ENCODE measurements at places on chromosomes 1 and 21.
A peak's percentile ranks its signal among the peaks of the same experiment; 100 is the strongest.

GRCh38 chr1:67004176-67004575 is 49.8 kb downstream of the SLC35D1 start:
- no peak for DNase-seq

- DNase-seq: no peak
Observed at GRCh38 chr1:16293538-16293937, 56.6 kb upstream of the CPLANE2 start.

GRCh38 chr1:224676551-224676950 is 60.4 kb downstream of the CNIH3 start:
- no peak for DNase-seq

DNA sequence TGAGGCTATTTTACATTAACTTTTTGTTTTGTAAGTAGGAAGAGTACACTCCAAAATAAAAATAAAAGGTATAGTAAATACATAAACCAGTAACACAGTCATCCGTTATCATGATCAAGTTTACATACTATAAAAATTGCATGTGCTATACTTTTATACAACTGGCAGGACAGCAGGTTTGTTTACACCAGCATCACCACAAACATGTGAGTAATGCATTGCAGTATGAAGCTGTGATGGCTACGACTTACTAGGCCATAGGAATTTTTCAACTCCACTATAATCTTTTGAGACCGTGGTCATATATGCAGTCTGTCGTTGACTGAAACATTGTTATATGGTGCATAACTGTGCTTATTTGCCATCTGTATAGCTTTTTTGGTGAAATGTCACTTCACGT is 106.2 kb downstream of the CENPF start:
- no peak for DNase-seq

DNA sequence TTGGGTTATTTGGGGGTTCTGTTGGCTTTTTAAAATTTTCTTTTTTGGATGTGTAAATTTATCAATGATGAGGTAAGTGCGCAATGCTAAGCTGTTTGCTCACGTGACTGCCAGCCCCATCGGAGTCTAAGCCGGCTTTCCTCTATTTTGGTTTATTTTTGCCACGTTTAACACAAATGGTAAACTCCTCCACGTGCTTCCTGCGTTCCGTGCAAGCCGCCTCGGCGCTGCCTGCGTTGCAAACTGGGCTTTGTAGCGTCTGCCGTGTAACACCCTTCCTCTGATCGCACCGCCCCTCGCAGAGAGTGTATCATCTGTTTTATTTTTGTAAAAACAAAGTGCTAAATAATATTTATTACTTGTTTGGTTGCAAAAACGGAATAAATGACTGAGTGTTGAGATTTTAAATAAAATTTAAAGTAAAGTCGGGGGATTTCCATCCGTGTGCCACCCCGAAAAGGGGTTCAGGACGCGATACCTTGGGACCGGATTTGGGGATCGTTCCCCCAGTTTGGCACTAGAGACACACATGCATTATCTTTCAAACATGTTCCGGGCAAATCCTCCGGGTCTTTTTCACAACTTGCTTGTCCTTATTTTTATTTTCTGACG is 3.1 kb downstream of the OLIG2 start:
- DNase-seq: no peak

- peak; percentile 92 for DNase-seq
Observed at GRCh38 chr1:153958111-153958960, at the start of gene CRTC2. CRTC2 (minus strand) TSS chr1:153958612; CDS start chr1:153958497, 115 bp downstream.

GRCh38 chr1:54582566-54583306 is 34.7 kb downstream of the ACOT11 start:
- DNase-seq: no peak

GRCh38 chr1:154710106-154710505 is 102.1 kb upstream of the ADAR start:
- no peak for DNase-seq

GRCh38 chr1:27960762-27961645 is 1.2 kb downstream of the XKR8 start:
- DNase-seq: no peak

DNA sequence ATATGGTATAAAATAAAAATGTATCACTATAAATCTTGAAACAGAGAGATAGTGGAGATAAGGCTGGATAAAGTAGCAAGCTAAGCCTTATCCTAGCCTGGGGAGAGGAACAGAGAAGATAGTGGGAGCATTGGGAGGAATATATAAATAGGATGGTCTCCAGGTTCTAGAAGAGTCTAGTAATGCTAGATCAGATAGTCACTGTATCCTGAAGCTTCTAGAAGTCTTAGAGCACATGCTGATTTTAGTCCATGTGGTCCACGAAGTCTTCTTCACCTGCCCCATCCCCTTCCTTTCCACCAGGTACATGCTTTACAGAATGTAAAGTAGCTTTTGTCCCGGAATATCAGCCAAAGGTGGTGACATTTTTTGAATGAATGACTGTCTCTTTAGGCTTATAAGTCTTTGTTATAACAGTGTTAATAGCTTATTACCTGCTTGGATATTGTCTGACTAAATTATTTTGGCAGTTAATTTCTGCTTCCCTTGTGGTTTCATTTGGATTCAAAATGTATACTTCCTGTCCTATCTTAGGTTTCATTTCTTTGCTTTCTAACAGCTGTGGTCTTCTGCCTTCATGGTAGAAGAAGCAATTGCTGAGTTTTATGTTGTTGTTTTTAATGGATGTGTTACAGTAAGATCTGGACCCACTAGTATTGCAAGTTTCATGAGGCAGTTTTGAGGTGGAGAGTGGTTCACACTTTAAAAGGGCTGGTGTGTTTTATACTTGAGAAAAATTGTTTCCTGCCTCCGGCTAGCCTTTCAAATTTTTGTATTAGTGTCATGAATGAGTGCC is 5.9 kb downstream of the SMG7 start:
- DNase-seq: no peak

GRCh38 chr1:21659099-21659923 is 9.8 kb downstream of the RAP1GAP start:
- DNase-seq: peak; percentile 42

GRCh38 chr1:66850989-66851388 is 49.9 kb upstream of the INSL5 start:
- no peak for DNase-seq

- no peak for DNase-seq
Observed at GRCh38 chr1:178578541-178578940, 65.6 kb downstream of the TEX35 start.

DNA sequence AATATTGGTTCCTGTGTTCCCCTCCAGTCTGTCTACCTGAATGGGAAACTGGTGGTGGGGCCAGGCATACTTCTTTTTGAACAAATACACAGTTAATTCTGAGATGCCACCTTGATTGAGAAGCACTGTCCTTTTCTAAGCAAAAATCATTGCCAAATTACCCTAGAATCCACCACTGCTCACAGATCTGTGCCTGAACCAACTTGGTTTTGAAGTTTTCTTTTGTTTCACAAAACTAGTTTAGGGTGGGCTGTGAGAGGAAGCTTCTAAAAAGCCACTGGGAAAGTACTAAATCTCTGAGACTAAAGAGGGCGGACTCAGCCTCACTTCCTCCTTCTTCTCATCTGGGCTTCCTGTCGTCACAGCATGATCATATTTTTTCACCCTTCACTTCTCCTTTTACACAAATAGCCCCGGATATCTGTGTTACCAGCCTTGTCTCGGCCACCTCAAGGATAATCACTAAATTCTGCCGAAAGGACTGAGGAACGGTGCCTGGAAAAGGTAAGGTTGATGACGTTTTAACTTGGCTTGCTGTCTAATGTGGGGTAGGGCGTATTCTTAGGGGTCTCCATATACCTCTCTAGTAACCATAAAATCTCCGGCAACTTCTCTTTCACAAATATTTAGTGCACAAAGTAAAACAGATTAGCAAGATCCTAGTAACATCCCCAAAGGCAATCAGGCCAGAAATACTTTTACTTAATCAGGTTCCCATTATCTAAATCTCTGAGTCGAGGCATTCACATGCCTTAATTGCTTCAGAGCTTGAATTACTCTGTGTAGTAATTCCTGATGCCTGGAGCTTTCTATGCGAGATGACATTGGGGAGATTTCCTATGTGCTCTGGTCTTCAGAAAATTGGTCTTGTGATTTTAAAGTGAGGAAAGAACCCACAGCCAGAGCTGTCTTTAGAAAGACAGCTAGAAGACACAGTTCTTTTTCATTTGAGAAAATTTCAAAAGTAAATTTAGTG is at the start of gene CD53:
Gene CD53, plus strand, starts transcription at position 404 of the 976 bp plus-strand sequence. CDS start 18,261 bp downstream, outside the sequence.
- DNase-seq: no peak

DNA sequence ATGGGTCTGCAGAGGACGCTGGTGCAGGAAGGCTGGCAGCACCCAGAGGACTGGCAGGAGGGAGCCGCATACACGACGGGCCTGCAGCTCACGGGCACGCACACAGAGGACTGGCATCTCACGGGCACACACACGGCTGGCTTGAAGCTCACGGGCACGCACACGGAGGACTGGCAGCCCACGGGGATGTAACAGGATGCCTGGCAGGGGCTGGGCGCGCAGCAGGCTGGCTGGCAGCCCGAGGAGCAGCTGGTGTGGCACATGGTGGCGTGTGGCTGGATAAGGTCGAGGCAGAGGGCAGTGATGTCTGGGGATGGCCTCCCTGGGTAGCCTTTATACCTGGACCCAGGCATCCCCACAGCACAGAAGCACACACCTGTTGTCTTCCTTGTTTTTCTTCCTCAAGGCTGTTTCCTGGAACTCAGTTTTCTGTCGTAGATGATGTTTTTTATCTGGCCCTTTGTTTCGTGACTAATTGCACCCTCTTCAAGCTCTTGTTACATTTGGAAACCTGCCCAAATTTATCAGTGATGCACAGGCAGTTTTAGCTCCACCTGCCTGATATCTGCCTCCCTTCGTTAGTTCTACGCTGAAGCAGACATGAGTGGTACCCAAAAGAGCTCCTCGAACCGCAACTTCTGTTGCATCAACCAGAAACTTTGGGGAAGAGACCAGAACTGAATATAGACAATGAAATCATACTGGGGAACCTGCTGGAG is at the start of gene KRTAP12-1:
Gene KRTAP12-1, minus strand, starts transcription at position 303 of the 719 bp plus-strand sequence. Its CDS starts 40 bp downstream, at position 263.
- DNase-seq: no peak

DNA sequence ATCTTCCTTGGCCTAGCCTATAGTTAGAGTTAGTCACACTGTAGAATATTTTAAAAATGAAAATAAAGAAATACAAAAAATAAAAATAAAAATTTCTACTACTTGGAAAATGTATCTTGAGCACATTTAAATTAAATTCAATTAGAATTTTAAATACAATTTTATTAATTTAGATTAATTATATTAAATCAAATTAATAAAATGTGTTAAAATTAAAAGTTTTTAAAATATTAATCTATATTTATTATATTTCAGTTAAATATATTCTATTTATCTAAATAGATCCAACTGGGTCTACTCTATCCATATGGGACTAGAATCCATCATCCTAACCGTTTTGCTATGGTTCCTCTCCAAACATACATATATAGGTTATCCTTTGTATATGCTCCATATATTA is 588.3 kb upstream of the TMPRSS15 start:
- DNase-seq: no peak

DNA sequence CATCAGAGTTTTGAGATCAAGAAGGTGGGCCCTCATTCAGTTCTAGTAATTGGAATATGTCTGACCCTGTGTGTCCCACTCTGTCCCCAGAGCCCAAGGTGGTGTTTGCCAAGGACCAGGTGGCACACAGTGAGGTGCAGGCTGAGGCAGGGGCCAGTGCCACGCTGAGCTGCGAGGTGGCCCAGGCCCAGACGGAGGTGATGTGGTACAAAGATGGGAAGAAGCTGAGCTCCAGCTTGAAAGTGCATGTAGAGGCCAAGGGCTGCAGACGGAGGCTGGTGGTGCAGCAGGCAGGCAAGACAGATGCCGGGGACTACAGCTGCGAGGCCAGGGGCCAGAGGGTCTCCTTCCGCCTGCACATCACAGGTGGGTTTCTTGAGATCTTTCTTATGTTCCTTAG is 35.2 kb downstream of the OBSCN start:
- DNase-seq: no peak

GRCh38 chr1:25022361-25023189 is 92.5 kb upstream of the RUNX3 start:
- DNase-seq: peak; percentile 82

DNA sequence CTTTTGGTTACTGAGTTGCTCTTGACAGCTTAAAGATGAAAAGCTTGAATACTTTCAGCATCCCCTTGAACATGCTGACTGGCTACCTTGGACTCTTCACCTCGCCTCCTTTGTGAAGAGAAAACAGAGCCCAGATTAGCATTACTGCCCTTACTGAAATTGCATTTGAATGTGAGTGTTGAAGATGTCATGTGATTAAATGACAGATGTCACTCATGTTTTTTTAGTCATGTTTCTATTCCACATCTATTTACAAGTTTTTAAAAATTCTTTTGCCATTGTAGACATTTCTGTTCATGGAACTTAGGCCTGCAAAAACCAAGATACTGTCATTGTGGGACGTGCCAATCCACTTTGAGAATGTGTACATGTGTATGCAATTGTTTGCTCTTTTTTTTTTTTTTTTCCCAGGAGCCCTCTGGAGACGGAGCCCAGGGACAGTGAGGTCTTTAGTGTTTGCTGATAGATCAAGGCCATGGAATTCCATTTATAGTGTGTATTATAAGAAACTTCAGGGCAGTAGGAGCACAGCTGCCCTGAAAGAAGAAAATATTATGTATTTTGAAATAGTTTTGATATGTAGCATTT is 25.7 kb upstream of the IVNS1ABP start:
- no peak for DNase-seq

GRCh38 chr1:99645699-99646531 is at the start of gene PALMD:
PALMD (plus strand) TSS chr1:99646113; CDS start chr1:99646318, 205 bp downstream.
- DNase-seq: no peak

- DNase-seq: no peak
Observed at GRCh38 chr1:158952416-158952815, 21.1 kb downstream of the PYHIN1 start.

- DNase-seq: no peak
Observed at GRCh38 chr1:241702442-241703373, 50.6 kb downstream of the WDR64 start.

DNA sequence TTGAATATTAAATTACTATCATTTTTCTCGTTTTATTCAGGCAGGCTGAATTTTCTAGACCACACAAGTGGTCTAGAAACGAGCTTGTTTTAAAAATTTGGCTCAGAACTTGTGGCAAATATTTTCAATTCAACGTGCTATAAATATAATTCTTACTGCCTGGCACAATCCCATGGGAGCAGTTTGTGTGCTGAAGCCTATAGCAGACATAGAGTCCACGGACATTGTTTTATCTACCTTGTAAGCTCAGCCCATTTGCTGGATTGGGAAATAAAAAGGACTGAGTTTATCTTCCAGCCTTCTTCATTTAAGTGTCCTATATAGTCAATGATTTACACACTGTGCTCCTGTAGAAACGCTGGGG is 103.4 kb downstream of the ZBTB18 start:
- no peak for DNase-seq

DNA sequence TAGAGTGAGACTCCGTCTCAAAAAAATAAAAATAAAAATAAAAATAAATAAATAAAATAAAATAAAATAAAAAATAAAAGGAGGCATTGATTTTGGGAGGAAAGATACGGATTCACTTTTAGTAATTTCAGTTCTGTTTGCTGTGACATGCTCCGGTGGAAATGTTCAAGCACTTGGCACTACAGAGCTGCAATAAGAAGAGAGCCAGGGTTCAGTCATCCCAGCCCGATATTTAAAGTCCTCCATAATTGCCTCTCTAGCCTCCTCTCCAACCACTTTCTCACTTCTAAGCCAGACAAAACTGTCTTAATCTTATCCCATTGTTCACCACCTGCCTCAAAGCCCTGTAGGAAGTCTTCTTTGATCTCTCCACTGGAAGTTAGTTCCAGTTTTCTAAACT is 55.0 kb upstream of the MACF1 start:
- no peak for DNase-seq

GRCh38 chr21:29078869-29079767 is 5.7 kb upstream of the CCT8 start:
- DNase-seq: no peak

- DNase-seq: no peak
Observed at GRCh38 chr1:47921935-47922415, 75.2 kb downstream of the TRABD2B start.

GRCh38 chr21:22363504-22363903 is 1365.3 kb downstream of the NCAM2 start:
- DNase-seq: no peak
